ENCODE measurements at places on chromosomes 13 and 19.

GRCh38 chr19:14774373-14774772, 4.0 kb downstream of the ADGRE2 start:
- DNase-seq, result no peak

DNA sequence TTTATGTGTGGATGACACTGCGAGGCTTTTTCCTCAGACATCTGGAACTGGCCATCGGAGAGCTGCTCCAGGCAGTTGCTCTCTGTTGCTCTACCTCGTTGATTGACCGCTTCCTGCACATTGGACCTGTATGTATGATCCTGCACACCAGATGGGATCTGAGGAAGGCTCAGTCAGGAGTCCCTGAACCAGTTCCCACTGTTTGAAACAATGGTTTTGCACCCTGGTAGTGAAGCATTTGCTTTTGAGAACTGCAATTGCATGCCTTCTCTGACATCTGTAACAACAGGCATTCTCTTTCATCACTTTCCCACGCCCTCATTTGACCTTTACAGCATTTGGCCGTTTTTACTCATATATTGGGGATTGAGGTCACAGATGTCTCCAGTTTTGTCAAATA, 61.1 kb upstream of the NPAS1 start:
- no peak for DNase-seq

DNA sequence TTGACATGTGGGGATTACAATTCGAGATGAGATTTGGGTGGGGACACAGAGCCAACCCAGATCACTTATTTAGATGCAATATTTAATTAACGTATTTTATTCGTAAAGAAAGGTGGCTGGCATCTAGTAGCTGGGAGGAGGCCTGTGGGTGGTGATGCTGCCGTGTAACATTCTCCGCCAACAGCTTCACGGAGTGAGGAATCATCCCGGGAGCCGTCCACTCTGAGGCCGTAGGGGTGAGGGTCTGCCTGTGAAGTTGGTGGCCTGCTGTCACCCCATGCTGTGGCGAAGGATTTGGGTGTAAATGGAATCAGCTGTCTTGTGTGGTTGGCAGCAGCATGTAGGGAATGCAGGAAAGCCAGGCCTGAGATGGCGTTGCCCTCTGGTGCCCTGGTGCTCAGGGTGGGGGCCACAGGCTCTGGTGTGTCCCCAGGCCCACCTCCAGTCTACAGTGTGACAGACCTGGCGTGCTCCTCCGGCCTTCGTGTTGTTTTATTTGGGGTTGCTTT, 3.3 kb upstream of the TEX29 start:
- DNase-seq, result no peak

DNA sequence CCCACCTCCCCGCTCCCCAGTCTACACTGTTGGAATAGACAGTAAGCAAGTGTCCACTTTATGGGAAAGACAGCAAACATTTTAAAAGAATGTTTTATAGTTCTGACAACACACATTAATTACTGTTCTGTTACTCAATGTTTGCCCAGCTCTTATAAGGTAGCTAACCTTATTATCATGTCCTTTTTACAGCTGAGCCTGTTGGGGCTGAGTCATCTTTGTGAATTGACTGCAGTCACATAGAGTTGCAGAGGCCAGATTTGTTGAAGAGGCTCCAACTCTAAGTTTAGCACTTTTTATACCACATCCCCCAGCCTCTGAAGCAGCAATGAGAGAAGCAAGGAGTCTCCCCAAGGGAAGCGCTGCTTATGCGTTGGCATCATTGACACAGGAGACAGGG, 76.2 kb downstream of the C13orf42 start:
- DNase-seq, result no peak

DNA sequence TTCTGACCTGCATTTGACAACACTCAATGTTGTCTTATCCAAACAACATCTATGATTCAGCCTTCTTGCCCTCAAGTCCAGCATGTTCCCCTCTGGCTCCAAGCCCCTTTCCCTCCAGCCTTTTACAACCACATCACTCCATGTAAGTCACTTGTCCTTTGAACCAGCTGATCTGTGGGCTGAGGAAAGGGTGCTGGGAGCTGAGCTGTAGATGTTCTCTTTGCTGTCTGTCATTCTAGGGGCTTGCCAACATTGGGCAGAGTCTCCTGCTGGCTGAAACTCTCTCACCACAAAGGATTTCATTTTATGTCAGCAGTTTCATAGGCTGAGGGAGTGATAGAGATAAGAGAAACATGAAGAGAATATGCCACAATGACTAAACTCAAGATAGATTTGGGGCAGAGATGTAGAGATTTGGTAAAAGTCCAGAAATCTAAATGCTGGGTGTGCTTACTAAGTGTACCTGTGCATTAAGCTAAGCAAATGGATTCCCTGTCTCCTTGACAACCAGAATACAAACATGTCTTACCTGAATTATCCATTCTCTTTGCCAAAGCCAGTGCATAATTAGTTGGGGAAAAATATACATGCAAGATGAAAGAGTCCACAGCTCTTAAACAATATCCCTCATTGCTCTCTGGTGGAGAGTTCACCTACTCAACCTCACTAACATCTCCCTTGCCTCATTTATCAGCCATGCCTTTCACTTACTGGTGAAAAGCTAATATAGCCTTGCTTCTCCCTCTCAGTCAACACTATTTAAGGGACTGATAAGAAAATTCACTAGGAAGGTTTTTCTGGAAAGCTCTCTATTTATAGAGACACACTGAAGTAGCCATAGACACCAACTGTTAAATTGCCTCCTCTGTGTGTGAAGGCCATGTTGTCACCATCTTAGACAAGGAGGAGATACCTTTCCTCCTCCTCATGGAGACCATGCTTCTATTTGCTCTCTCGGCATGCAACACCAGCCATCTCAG, 175.5 kb upstream of the SERP2 start:
- no peak for DNase-seq

DNA sequence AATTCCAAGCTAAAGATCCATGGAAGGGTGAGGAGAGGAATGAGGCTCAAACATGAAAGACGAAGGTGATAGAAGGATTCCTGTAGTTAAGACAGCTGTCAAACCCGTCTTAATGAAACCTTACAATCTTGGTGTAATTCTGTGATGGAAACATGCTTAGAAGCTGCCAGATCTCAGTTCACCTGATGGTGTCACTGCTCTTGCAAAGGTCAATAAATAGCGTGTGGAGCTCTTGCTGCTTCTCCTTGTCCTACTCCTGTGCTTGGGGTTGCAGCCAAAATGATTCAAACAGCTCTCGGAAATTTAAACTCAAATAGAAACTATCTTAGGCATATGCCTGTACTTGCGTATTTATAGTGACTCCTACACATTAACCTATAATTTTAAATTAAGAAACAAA, 1705.0 kb downstream of the OLFM4 start:
- DNase-seq, result no peak

DNA sequence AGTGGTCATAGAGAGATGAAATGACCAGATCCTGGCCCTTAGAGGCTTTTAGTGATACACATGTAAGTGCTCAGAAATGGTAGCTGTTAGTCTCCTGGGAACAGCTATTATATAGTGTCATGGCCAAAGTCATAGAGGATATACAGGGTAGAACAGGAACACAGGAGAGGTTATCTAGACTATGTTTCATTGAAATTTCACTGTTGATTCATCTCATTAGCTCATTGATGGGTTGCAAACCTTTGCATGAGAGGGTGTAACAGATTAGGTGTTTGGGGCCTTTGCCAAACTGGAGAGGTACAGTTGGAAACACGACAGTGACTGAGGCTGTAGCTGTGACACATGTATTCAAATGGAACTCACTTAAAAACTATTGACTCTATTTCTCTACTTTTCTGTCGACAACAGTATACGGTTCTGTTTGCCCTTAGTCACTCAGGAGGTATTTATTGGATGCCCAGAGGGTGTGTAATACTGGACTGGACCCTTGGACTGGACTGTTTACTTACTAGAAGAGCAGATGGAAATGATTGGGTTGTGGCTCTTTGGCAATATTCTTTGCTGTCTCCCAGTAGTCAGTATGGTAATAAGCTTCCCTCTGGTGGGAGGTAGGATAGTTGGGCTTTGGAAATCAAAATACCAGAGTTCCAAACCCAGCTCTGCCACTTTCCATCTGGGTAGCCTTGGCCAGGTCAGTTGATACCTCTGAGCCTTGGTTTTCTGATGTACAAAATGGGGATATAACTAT, 29.8 kb downstream of the ARHGAP35 start:
- DNase-seq, result no peak

DNA sequence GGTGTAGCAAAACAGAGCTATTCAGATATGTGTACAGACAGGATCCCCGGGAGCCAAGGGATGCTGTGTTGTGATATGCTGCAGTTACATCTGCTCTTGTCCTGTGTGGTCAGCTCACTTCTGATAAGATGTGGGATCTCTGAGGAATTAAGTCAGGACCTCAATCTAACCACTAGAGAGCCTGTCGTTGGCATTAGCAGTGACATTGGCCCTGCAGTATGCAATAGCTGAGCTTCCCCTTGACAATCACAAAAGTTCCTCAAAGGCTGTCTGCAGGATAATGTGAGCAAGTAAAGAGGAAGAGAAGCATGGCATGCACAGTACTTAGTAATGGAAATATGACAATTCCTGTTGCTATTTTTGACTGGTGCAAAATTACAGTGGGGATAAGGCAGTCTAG, 203.4 kb upstream of the MIR17HG start:
- DNase-seq, result no peak

DNA sequence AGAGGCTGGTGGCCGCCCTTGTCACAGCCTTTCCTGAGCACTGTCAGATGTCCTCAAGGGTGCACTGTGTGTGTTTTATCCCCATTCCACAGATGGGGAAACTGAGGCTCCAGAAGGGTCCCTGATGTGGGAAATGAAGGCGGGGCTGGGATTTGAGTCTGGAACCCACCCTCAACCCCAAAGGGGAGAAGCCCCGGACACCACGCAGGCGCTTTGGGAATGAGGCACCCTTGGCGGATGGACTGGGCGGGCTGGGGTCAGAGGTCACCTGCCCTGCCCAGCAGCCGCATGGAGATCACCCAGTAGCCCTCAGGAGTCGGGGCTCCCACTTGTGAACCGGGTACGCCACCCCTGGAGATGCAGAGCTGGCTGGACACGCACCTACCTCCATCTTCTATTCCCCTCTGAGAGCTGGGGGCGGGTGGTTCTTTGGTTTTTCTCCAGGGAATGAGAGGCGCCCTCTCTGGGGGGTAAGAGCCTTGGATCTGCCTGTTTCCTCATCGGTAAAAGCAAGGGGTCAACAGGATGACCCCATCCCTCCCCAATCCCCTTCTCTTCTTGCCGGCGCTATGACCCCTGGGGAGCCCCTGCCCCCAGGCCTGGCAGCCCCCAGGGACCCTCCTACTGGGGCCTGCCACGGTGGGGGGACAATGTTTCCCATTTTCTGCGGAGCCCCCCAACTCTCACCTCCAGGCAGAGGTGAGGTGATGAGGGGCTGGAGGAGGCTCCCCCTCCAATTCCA, 8.3 kb upstream of the ONECUT3 start:
- DNase-seq, result no peak

DNA sequence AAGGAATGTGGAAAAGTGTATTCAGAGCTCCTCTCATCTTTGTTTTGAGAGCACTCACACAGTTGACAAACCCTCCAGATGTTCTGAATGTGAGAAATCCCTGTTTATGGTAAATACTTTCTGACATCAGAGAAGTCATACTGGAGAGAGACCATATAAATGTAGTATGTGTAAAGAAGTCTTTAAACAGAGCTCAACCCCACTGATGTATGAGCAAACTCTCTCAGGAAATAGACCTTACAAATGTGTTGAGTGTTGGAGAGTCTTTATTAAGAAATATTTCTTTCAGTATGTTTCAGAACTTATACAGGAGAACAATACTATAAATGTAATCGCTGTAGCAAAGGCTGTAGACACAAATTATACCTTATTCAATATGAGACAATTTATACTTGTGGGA, 15.7 kb upstream of the ZNF329 start:
- no peak for DNase-seq

DNA sequence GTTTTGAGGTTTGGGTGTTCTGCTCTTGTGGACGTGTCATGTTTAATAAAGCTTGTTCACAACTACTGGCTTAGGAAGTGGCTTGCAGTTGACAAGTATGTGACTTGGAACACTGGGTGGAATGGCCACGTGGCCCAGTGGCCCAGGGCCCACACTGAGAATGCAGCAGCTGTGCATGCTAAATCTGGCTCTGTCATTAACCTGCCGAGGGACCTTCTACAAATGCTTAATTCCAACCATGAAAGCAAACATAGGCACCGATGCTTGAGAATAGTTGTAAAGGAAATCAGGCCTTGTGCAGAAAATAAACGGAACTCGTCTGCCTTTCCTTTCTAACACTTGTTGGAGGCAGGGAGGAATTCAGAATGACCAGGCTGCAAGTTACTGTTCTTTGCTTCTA, 11.6 kb upstream of the CLDN10 start:
- DNase-seq, result no peak

Data from urinary bladder (tissue), 4 donors.